HCT116 (cell line): ENCODE measurements at places on chromosomes 2 and 18. TPM values are rescaled to one million over a fixed set of nuclear protein-coding genes. Genes with fewer than 3 reads are reported as not detected.
A peak's percentile ranks its signal among the peaks of the same experiment; 100 is the strongest.

DNAJC5G gene
- 2.5 TPM for total RNA-seq

GALNT5 gene
- total RNA-seq = 3.9 TPM

ST6GAL2 gene
- total RNA-seq = not detected

ALPP gene
- 0.34 TPM for total RNA-seq

RBM44 gene
- 0.54 TPM for total RNA-seq

CNRIP1 gene
- not detected for total RNA-seq

SETBP1 gene
- 0.05 TPM for total RNA-seq

ARHGEF4 gene
- 26.6 TPM for total RNA-seq

DNA sequence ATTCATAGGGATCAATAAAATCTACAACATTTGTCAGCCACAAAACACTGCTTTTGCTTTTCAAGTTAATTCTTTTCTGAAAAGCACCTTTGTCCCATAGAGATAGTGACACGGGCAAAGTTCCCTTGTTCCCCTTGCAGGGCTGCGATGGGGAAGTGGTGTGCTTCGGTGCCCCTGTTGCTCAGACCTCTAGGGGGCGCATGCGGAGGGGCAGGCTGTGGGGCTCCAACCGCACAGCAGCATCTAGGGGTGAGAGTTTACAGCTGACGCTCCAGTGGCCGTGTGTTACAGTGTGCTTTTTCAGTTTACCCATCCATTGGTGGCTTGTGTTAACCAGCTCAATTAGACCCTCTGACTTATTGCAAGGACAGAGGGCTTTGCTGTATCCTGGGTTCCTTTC is 1432.2 kb upstream of the ACVR2A start:
- peak; percentile 12 for DNase-seq

GRCh38 chr18:24168496-24168895 is 29.6 kb downstream of the CABYR start:
- no peak for DNase-seq

DNA sequence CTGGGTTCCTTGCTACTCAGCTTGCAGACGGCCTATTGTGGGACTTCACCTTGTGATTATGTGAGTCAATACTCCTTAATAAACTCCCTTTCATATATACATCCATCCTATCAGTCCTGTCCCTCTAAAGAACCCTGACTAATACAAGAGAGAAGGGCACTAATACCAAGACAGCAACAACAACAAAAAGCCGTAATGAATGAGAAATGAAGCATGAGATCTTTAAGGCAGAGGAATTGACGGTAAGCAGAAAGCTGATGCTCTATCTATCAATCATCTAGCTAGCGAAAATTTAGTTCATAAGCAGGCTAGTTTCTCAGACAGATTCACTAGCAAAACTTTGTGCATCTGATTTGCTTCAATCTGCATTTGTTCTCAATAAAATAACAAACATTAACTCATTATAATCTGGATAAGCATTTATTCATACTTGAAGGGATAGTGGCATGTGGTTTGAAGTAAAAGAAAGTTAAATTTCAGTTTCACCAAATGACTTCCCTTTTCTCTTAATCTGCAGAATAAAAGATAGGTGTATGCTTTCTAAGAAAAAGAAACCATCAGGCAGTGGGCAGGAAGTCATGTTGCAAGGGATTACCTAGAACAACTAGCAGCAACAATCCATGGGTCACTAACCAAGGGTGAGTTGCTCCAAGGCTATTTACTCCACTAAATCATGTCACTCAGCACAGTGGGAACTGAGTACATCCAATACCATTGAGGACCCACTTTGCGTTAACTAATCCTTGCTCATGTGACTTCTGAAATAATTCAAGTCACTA is 376.5 kb downstream of the TMEM182 start:
- DNase-seq = no peak

DNA sequence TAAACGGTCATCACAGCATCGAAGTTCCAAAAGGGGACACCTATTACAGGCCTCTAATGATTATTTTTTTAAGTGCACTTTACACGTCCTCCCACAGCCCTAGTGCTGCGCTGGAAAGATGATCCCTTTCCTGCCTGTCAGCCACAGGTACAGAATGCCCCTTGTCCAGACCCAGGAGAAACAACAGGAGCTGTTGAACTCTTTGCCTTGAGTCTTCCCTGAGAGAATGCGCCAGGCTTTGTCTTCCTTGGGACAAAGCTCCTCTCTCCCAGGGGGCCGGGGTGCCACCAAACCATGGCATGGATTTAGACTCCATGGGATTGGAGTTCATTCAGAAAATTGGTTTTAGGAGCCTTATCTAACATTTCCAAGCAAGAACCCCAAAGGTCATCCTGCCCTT is 319.0 kb upstream of the SOX11 start:
- DNase-seq = no peak

- DNase-seq = no peak
Observed at GRCh38 chr2:28640908-28641300, 110.7 kb upstream of the PPP1CB start.

DNA sequence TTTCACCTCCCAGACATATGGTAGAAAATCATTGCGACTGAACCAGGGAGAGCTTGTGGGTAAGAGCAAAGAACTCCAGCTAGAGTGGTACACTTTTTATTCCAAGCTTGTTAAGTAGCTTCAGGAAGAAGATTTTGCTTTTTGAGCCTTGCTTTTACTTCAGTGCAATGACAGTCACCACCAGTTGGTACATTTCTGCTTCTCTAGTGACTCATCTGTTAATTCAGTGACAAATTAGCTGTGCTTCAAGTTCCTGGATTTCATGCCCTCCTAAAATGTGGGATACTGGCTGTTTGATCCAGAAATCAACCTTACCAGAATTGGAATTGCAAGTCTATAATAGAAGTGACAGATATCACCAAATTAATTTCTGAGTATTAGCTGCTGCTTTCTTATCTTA is 117.6 kb upstream of the TTN start:
- DNase-seq = no peak

GRCh38 chr2:197620133-197620532 is 55.3 kb downstream of the RFTN2 start:
- no peak for DNase-seq

DNA sequence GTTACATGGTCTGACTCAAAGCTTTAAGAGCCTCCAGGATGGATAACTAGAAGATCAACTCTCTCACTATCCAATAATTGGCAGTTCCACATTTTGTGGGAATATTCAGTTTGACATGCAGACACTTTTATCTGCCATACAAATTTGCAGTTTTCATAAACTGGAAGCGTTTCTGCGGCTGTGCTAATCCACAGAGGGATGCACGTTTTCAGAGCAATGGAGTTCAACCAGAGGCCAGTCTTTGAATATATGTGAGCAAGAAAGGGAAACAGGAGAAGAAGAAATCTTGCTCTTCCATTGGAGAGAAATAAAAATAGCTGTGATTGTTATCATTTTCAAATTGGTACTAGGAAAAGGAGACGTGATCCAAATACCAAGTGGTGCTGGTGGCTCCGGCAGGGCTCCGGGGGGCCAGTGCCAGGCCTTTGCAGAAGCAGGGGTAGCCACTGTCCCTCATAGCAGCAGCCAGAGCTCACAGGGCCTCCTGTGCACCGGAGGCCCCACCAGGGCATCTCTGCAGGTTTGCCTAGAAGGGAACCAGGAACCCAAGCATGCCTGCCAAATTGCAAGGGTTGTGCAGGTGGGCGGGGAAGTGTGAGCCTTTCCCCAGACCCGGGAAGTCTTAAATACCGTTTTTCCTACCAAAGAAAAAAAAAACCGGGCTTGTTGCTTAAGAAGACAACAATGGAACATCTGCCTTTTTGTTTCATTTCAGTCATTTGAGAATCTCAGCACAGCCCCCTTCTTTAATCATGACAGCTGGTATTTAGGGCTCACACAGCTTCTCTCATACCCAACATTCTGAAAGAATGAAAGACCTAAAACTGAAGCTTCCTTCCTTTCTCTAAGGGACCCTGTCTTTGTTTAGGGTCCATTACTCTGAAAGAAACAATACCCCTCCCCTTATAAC is 791.1 kb upstream of the SOX11 start:
- no peak for DNase-seq

GRCh38 chr2:23595601-23596251 is 210.7 kb downstream of the KLHL29 start:
- DNase-seq = no peak

DNA sequence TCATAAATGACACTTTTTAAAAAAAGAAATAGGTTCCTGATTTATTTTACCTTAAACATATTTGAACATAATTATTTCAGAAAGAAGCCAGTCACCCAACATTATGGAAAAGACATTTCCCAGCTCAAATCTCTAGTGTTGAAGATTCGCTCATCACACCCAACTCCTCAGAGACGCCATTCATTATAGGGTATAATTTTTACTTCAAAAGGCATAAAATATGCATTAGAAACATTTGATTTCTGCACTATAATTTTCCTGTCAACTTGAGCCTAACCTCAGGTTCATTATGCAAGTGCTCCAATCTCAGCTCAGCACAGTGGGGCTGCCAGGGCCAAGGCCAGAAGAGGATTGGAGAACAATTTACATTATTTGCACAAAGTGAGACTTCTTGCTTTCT is 58.8 kb upstream of the TTN start:
- DNase-seq = no peak

- DNase-seq = no peak
Observed at GRCh38 chr18:78721981-78722380, 257.6 kb upstream of the SALL3 start.

- no peak for DNase-seq
Observed at GRCh38 chr2:189018631-189019030, 44.5 kb downstream of the COL3A1 start.

GRCh38 chr2:231920795-231921194 is 5.4 kb downstream of the NPPC start:
- no peak for DNase-seq

GRCh38 chr2:83063511-83063910 is 1395.6 kb downstream of the SUCLG1 start:
- DNase-seq = no peak
